Esophagus muscularis mucosa (tissue), 4 donors: ENCODE measurements at places on chromosomes 6 and 20. TPM values are rescaled to one million over a fixed set of nuclear protein-coding genes. Genes with fewer than 3 reads are reported as not detected.
A peak's percentile ranks its signal among the peaks of the same experiment; 100 is the strongest.

GRCh38 chr6:12295558-12296254 lies 5.5 kb downstream of the EDN1 start:
- no peak for DNase-seq

GRCh38 chr6:124490122-124490521 lies 472.1 kb upstream of the RNF217 start:
- no peak for DNase-seq

DNA sequence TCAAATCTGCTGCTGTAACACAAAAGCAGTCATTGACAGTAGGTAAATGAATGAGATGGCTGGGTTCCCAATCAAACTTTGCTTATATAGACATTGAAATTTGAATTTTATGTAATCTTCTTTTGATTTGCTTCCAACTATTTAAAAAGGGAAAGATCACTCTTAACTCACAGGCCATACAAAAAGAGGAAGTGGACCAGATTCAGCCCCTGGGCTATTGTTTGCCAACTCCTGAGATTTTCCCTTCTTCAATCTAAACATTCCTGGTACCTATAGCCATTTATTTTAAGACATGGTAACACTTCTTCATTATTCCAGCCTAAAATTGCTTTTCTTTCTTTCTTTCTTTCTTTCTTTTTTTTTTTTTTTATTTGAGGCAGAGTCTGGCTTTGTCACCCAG lies 260.6 kb downstream of the TFAP2A start:
- no peak for DNase-seq

DNA sequence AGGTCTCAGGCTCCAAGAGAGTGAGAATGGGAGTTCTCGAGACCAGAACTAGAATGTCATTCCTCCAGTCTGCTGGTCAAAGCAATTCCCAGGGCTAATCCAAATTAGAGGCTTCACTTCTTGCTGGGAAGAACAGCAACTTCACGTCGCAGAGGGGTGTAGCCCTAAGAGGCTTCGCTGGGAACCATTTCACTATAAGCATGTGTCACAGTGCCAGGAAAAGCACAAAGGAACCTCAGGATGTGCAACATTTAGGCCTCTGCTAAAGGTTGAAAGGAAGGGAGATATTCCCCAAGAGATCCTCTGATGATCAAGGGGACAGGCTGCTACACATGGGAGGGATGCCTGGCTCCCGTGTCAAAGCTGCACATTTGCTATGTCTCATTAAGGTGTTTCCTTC lies 35.9 kb upstream of the NXT1 start:
- no peak for DNase-seq

DNA sequence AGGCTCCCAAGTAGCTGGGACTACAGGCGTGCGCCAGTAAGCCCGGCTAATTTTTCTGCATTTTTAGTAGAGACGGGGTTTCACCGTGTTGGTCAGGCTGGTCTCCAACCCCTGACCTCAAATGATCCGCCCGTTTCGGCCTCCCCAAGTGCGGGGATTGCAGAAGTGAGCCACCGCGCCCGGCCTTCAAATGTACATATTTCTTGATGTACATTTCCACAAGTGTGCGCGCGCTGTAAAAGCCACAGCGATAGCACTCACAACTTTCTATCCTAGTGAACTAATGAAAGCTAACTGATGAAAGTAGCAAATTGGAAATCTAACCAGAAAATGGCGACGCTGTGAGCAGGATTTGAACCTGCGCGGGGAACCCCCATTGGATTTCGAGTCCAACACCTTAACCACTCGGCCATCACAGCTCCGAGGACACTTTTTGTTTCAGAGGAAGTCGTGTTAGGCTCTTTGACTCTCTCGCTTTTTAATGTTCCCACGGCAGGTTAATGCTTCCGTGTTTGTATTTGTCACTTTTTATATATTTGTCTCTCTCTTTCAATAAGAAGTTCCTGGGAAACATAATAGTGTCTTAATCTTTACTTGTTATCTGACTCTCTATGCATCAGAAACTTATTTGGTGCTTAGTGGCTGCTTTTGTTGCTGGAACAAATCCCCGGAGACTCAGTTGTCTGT lies 199.4 kb upstream of the ZNF184 start:
- no peak for DNase-seq

DNA sequence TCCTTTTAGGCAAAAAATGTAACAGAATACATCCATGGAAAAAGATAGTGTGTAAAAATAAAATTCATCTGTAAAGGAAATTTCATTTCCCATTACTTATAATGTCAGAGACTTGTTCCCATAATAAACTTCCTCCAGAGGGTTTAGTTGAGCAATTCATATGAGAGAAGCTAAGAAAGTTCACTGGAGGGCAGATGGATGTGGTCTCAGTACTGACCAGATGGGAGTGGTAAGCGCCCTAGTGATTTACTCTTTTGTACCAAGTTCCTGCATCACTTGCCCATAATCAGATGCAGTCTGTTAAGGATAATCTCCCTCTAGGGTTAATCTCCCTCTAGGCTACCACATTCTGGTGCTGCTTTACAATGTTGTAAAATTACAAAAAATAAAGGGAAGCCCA lies 61.7 kb downstream of the ESF1 start:
- DNase-seq = no peak

- no peak for DNase-seq
Measured at GRCh38 chr20:24658920-24659660, 189.7 kb downstream of the SYNDIG1 start.

- no peak for DNase-seq
Measured at GRCh38 chr6:144931172-144932035, 646.3 kb downstream of the UTRN start.

DNA sequence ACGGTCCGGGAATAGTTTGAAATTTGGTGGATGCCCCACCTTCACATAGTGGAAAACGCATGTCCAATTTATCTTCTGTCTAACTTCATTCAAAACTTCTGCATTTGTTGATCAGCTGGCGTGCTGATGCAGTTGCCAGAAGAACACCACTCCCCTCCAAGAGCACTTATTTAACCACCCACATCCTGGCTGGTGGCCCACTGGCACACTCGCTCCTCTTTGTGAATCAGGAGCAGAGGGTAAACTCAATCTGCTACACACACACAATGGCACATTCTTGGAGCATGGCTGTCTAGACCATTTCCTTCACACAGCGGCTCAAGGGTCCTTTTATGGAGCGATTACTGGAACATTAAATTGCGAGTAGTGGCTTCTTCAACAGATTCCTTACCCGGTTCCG lies 55.1 kb upstream of the CEP162 start:
- no peak for DNase-seq

DNA sequence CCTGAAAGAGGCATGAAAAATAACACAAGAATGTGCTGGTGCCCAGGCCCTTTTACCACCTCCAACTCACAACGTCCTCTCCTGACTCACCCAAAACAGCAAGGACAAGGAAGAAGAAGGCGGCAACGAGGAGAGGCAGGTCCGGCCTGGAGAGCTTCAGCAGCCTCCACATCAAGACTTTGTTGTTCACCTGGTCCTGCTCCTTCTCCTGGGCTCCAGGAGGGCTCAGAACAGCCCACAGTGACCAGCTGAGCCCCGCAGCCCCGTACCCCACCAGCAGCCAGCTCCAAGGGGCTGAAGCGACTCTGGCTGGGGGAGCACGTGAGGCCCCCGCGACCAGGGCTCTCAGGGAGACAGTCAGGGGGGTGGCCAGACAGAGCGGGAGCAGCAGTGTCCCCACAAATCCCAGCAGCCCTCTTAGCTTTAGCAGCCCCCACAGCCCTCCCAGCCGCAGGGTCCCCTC lies 857 bp downstream of the TAP2 start:
- peak; percentile 79 for DNase-seq

- DNase-seq = no peak
Measured at GRCh38 chr20:16314320-16314719, 258.9 kb downstream of the KIF16B start.

DNA sequence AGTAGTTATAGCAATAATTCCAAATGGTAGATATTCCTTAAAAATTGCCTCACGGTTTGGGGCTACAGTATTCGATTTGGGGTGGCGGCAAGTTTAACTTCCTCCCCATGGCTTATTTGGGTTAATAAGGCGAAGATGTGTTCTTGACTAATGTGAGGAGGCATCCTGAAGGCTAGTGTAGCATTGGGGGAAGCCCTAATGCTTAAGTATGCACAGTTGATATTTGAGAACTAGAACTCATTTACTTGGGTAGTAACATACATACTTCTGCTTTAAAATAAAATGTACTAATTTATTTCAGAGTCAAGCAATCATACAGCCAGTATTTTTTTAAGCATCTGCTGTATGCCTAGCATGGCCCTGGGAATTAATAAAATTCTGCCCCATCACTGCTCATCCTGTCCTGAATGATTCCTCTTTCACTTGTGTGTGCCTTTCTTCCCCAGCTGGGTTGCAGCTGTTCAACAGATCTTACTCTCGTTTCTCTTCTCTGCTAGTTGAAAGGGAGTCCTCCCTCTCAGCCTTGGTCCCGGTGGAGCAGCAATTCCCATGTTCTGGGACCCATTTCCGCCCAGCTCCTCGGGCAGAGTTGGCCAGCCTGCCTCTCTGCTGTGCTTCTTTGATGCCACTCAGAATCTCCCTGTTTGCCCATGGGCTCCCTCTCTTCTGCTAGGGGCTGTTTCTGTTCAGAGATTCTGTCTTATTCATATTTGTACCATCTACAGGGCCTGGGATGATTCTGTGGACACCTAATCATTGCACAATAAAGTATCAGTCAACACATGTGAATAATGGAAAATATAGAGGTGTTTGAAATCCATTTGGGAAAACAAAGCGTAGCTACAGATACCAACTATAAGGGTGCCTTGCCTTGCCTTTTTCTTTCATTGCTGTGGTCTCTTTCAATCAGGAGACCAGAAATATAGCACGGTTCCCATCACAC lies 104.8 kb downstream of the ARID1B start:
- no peak for DNase-seq

GRCh38 chr6:127436578-127437110 lies 22.5 kb downstream of the KIAA0408 start:
- DNase-seq = no peak

DNA sequence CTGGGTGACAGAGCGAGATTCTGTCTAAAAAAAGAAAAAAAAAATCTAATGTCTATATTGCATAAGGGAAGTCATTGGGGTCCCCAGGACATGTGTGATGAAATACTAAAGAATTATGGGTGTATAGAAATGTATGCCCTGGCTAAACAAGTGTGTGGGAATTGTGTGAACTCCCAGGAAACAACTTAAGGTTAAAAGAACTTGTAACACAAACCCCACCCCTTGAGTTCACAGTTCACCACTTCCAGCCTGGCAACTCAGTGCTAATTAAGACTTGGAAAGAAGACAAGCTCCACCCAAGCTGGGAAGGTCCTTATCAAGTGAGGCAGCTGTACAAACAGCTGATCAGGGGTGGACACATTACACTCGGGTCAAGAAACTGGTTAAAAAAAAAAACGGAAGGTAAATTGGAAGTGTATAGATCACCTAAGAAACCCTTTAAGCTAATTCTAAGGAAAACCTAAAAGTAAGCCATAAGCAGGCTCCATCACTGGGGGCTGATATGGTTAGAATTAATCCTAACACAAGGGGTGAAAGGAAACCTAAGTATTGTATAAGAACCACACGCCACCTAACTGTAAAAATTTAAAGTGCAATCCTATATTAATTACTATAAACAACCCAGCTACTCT lies 25.2 kb downstream of the HLA-A start:
- DNase-seq = no peak

DNA sequence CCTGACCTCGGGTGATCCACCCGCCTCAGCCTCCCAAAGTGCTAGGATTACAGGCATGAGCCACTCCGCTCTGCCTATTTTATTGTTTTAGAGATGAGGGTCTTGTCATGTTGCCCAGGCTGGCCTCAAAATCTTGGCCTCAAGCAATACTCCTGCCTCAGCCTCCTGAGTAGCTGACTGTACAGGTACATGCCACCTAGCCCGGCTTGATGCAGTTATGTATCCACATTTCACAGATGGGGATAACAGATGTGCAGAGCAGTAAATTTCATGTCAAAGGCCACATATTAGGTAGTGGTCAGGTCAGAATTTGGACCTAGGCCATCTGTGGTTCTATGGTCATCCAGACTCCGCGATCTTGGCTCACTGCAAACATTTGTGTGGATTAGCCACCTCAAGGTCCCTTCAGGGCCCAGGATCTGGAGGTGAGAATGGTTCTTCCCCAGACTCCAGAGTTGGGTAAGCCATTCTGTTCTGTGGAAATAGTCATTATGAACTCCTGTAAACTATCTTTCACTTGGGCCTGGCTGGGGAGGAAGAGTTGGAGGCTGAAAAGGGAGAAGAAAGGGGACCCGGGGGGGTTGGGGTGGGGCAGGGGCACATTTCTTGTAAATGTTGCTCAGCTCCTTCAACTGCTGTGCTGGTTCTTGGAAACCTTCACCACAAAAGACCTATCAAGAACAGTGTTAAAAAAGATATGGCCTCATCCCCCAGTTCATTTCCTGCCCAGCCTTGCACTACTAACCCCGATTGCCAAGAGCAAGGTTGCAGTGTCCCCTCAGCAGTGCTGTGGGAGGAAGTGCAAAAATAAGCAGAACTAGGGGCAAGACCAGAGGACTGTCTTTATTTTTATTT lies 13.0 kb downstream of the PIM1 start:
- DNase-seq = no peak

DNA sequence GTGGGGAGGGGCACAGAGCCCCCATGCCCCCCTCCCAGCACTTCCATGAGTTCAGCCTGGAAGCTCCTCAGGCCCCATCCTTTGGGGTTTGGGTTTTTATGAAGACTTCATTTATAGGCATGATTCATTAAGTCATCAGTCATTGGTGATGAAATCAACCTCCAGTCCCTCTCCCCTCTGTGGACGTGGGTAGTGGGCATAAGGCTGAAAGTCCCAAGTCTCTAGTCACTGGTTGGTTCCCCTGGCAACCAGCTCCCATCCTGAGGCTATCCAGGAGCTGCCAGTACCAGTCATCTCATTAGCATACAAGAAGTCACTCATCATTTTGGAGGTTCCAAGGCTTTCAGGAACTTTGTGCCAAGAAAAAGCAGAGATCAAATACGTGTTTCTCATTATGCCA lies 9.2 kb downstream of the TGM3 start:
- DNase-seq = no peak

- DNase-seq = peak; percentile 84
Measured at GRCh38 chr20:50727792-50728485, 3.4 kb upstream of the PARD6B start.

- no peak for DNase-seq
Measured at GRCh38 chr20:9981829-9982228, 53.0 kb upstream of the ANKEF1 start.

GRCh38 chr6:63014290-63014689 lies 197.0 kb upstream of the FKBP1C start:
- no peak for DNase-seq

GRCh38 chr6:169700296-169700695 lies 1.5 kb downstream of the WDR27 start:
- no peak for DNase-seq

The MAK gene
- 0.42 TPM for total RNA-seq

The TRIM40 gene
- total RNA-seq = not detected

The SLC25A27 gene
- total RNA-seq = 22.3 TPM

The EEF1A2 gene
- total RNA-seq = 1.7 TPM

The TUBB2B gene
- 35.8 TPM for total RNA-seq

The TMEM217 gene
- total RNA-seq = 0.57 TPM

The FOXQ1 gene
- 2.7 TPM for total RNA-seq

The SLCO4A1 gene
- 27.4 TPM for total RNA-seq

The APOM gene
- total RNA-seq = 1.8 TPM

The ZNF322 gene
- total RNA-seq = 15.8 TPM

The DEFB124 gene
- not detected for total RNA-seq

The TUBB2A gene
- total RNA-seq = 112 TPM

The RHAG gene
- total RNA-seq = 0.42 TPM
